NCI-H446 (cell line): ENCODE measurements at places on chromosomes 16 and 17.

GRCh38 chr16:87661561-87661960, 59.3 kb downstream of the JPH3 start:
- no peak for DNase-seq

DNA sequence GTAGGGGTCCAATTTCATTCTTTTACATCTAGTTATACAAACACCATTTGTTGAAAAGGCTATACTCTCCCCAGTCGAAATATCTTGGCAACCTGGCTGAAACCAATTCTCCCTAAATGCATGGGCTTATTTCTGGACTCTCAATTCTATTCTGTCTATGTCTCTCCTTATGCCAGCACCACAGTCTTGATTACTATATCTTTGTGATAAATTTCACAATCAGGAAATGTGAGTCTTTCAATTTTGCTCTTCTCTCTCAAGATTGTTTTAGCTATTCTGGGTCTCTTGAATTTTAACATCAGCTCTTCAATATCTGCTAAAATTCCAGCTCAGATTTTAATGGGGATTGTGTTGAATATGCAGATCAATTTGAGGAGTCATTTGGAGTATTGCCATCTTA, 5.9 kb upstream of the TRIM25 start:
- DNase-seq, result no peak

- DNase-seq, result no peak
Observed at GRCh38 chr17:54780238-54780637, 120.4 kb upstream of the TOM1L1 start.

DNA sequence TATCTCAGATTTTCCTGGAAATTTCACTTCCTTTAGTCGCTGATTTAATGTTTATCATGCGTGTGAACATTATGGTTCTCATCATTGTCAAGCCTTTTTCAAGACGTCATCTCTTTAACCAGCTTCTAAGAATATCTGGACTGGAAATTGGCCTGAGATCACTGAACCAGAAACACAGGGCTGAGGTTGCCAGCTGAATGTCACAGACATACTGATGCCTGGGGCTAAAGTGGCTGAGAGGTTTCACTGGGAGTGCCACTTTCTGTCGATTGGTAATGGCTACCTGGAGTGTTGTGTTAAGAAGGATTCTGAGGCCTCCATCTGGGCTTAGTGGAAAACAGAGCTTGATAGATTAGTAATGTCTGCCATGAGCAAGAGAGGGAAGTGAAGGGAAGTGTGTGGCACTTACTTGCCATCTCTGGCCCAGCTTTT, 54.2 kb downstream of the CRISPLD2 start:
- DNase-seq, result no peak

GRCh38 chr16:814974-815373, 14.4 kb upstream of the GNG13 start:
- DNase-seq, result no peak

- DNase-seq, result no peak
Observed at GRCh38 chr17:1533661-1534325, 17.4 kb upstream of the INPP5K start.

- no peak for DNase-seq
Observed at GRCh38 chr16:56267888-56268287, 76.6 kb downstream of the GNAO1 start.
